ENCODE measurements at places on chromosomes 12 and 14.

GRCh38 chr12:96501133-96501761, 11.9 kb downstream of the CFAP54 start:
- no peak for DNase-seq

GRCh38 chr12:60209933-60210332, 614.1 kb downstream of the SLC16A7 start:
- DNase-seq = no peak

- DNase-seq = no peak
Observed at GRCh38 chr14:98189062-98189461, 1082.9 kb downstream of the BCL11B start.

- no peak for DNase-seq
Observed at GRCh38 chr14:32381869-32382268, 52.8 kb downstream of the AKAP6 start.

DNA sequence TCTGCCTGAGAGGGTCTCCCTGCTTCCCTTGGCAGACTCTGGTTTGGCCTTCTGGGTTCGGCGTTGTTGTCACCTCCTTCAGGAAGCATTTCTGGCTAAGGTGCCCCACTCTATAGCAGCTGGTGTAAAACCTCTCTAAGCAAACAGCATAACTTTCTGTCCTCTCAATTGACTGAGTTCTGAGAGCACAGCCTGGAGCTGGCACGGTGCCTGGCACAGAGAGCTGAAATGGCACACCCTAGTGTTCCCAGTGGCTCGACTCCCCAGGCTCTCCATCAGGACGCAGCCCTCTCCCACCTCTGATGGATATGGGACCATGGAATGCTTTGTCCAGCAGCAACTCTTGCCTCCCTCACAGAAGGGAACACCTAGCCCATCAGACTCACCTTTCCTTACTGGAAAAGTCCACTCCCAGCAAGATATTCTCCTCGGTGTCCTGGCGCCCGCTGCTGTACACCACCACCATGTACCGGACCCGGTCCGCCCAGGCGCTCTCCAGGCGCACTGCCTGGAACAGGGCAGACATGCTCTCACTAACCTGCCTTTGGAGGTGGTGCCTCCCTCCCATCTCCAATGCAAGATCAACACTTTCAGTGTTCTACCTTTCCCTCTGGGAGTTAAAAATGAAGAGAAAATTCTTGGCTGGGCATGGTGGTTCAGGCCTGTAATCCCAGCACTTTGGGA, 40.6 kb downstream of the SSH1 start:
- peak; percentile 19 for DNase-seq

DNA sequence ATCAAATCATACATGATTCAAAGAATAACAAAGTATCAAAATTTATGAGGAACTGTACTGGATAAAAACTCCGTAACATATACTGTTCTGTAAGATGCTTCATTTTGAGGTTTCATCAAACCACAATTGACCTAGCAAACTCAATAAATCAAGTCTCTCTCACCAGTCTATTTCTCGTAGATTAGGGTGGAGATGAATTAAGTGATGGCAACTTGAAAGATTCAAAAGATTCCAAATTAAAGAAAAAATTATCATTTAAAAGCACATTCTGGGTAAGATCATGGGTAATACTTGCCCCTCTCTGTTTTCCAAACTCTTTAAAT, 74.4 kb downstream of the PAPLN start:
- DNase-seq = no peak

GRCh38 chr12:100427078-100427477, 46.6 kb upstream of the NR1H4 start:
- no peak for DNase-seq

DNA sequence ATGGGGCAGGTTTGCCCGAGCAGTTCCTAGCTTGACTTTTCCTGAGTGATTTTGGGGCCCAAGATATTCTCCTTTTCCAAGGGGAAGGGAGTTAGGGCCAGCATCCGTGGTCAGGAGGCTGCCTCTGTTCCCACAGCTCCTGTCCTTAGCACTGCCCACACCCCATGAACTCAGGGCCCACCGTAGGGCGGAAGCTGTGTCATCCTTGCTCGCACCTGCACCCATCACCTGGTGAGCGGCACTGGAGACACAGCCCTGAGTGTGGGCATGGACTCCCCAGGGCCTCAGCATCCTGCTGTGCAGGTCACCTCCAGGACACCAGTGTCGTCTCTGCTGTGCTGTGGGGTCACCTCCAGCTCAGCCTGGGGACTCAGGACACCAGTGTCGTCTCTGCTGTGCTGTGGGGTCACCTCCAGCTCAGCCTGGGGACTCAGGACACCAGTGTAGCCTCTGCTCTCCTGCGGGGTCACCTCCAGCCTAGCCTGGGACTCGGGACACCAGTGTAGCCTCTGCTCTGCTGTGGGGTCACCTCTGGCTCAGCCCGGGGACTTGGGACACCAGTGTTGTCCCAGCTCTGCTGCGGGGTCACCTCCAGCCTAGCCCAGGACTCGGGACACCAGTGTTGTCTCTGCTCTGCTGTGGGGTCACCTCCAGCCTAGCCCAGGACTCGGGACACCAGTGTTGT, 322.9 kb downstream of the ADGRD1 start:
- DNase-seq = no peak

GRCh38 chr14:96363751-96364336, 518 bp downstream of the GSKIP start:
- DNase-seq = no peak

DNA sequence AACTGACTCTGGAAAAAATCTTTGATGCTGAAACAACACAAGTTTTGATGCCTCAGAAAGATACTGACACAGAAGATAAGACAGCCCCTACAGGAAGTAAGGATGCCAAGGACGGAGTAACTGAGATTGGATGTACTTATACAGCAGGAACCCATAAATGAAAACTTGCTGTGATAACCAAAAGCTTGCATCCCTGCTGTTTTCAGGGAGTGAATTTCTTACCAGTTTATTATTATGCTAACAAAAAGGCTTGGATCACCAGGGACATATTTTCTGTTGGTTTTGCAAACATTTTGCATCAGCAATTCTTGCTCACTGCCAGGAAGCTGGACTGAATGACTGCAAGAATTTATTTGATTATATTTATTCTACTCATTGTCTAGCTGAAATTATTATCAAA, 197.7 kb downstream of the NAV3 start:
- no peak for DNase-seq

- DNase-seq = peak; percentile 60
Observed at GRCh38 chr14:105313381-105314286, 914 bp upstream of the PACS2 start.

GRCh38 chr14:100755649-100756048, 29.0 kb downstream of the DLK1 start:
- DNase-seq = no peak

- DNase-seq = no peak
Observed at GRCh38 chr12:116642683-116643082, 83.5 kb downstream of the MAP1LC3B2 start.

GRCh38 chr14:37253905-37254304, 56.2 kb downstream of the MIPOL1 start:
- DNase-seq = no peak

GRCh38 chr14:36582874-36583241, 444 bp upstream of the NKX2-8 start:
- DNase-seq = no peak

DNA sequence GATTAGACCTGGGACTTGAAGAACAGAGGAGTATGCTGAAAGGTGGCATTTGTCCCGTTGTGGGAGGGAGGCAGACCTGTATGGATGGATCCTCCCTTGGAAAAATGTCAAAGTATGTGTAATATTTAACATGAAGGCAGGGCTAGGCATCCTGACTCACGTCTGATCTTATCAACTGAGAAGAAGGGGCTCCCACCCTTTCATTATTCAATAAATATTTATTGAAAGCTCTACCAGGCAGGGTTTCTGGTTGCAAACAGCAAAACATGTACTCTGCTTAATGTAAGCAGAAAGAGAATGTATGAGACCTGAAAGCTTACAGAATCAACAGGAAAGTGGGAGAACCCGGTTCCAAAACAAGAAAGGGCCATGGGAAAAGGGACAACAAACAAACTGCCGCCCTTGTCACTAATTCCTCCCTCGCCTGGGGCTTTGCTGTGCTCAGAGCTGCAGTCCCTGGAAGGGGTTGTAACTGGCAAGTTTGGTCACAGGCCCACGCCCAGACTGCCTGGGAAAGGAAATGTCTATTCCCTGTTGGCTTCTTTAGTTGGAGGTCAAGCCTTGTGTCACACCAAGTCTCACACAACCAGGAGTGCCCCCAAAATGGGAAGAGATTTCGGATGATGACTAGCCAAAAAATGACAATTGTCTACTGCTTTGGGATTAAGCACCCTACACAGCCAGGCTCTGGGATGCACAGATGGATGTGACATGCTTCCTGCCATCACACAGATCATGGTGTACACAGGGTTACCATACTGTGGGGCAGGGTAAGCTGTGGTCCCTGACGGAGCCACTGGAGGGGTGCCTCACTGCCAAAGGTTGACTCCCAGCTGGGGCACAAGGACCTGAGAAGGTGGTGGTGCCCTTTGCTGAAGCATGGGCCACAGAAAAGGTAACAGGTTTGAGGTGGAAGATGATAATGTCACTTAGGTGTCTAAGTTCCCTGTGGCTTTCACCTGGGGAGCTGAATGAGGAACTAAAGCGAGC, 36.8 kb downstream of the RAB35 start:
- no peak for DNase-seq

GRCh38 chr12:92952394-92952793, 23.3 kb upstream of the EEA1 start:
- no peak for DNase-seq

DNA sequence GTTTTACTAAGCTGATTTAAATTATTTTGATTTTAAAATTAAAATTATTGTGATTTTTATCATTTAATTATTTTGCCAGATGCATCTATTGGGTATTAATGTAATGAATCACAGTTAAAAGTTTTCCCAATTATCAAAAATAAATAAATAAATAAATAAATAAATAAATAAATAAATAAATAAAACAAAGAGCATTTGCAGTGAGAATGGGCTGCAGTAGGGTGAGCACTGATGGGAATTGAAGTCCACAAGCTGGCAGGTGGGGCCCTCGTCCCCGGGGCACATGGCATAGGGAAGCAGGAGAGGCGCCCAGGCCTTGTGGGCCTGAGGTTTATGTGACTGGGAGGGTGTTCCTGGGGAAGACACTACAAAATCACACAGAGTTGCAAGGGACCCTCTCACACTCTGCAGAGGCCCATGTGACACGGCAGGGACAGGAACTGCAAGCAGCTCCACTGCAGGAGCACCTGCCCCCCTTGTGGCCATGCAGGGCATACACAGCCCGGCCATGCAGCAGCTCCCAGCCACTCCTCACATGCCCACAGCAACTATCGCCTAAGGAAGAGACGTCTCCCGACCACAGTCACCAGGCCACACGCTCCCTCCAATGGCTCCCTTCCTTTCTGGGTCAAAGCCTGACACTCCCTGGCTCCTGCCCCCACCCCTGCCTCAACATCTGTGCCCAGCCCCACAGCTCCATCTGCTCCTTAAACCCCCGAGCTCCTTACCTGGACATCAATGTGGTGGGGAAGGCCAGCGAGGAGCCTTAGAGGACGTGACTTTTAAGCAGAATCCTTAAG, 256.3 kb upstream of the SFSWAP start:
- DNase-seq = no peak

DNA sequence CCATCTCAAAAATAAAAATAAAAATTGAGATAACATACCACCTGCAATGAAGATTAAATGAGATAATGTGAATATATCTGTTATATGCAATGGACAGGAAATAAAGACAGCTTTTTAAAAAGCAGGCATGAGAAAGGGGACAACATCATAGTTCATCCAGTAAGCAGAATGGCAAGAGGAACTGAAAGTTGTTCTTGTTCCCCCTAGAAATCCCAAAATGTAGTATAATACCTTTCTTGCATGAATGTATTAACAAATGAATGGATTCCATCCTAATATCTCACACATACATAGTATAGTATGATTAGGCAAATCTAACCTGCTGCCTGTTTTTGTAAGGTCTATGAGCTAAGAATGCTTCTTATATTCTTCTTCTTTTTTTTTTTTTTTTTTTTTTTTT, 31.4 kb downstream of the FGD6 start:
- no peak for DNase-seq

DNA sequence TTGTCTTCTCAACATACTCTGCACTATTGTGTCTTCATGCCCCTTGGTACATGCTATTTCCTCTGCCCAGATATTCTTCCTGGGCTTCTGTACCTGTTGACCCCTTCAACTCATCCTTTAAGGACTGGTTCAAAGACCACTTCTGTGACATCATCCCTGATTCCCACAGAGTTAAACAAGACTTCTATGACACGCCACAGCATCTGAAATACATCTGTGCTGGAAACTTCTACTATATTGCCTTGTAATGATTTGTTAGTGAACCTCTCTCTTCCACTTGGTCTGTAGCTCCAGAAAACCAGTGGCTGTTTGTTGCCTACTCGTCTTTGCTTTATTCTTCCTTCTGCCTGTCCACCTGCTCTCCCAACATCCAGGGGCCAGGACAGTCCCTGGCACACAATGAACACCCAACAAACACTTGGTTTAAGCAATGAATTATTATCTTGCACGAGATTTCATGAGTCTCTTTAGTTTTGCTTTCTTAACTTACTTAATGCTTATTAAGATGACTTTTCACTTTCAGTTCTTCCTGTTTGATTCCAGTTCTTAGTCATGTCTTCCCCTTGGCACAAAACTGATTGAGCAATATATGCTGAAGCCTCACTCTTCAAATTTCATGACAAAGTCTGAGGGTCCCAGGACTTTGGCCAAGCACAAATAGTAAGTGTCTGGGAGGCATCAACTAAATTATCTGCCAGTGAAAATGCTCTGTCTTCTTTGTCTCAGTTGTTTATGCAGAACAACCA, 485.9 kb downstream of the APAF1 start:
- no peak for DNase-seq

DNA sequence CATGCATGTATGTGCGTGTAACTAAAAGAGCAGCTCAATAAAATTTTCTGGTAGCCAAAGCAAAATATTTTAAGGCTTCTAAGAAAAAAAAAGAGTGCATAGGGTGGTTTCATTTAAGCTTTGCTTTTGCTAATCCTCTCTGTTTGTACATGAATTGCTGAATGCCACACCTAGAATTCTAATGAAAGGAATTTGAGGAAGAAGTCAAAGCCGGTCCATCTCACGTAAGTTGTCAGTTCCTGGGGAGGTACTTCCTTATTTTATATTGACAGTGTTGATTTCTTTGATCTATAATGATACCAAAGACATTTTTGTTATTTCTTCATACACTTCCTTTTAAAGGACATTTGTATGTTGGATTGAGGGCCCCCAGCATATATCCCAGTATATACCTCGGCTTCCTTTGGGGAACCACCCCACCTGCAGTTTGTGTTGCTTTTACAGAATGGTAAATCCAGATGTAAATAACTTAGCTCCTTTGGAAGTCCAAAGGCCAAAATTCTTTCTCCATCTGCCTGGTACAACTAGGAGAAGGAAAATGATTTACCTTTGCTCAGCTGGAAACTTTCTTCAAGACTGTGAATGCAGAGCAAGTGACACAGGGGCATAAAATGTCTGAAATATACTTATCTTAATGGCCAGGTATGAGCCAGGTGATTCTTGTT, 420.9 kb upstream of the ATP2B1 start:
- no peak for DNase-seq

DNA sequence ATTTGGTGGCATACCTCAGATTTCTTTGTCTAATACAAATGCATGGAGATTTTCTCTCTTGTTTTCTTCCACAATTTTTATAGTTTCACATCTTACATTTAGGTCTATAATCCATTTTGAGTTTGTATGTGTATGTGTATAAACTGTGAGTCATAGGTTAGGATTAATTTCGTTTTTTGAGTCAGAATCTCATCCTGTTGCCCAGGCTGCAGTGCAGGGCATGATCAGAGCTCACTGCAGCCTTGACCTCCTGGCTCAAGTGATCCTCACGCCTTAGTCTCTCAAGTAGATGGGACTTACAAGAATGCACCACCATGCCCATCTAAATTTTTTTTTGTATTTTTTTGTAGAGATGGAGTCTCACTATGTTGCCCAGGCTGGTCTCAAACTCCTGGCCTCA, 71.6 kb downstream of the OTOGL start:
- DNase-seq = no peak

- DNase-seq = no peak
Observed at GRCh38 chr14:61203081-61203753, 77.9 kb downstream of the TMEM30B start.
